Adrenal gland (tissue), 19 donors: ENCODE measurements at places on chromosomes 11 and 22.

- no peak overlapping the region for H3K27ac ChIP-seq
- no peak overlapping the region for H3K4me3 ChIP-seq
- H3K36me3 ChIP-seq: no peaks in the 10 kb centered on the region
- DNase-seq: no peak
- H3K27me3 ChIP-seq: no peaks in the 10 kb centered on the region
These were observed 78.5 kb downstream of the PLEKHA7 start for GRCh38 chr11:16935518-16936302.

GRCh38 chr11:91998481-91998880 lies 226.1 kb upstream of the FAT3 start:
- H3K4me1 ChIP-seq: no peaks in the 10 kb centered on the region
- H3K27ac ChIP-seq: no peak overlapping the region
- no peak overlapping the region for H3K4me3 ChIP-seq
- H3K27me3 ChIP-seq: no peaks in the 10 kb centered on the region

DNA sequence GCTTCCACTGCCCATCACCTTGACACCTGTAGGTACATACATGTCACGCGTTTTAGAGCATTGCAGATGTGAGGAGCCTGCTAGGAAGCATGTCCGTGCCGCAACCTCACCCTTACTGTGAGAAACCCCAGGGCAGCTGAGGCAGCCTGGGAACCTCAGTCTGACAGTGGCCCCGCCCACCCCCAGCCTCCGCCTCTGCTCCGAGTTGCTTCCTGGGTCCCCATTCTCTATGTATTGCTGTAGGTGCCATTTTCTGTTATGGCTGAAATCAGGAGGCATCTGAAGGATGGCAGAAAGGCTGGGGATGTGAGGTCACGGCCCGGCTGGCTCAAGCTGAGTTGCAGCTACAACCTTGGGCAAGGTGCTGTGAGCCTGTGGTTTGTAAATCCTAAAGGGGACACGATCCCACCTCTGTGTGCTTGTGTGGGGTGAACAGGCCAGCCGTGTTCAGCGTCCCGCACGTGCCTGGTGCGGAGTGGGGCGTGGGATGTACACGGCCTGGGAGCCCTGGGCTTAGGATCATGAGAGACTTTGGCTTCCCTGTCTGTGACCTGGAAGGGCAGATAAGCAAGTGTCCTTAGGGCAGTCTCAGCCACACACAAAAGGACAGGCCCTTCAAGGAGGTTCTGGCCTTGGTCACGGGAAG lies 102.7 kb downstream of the PHF21B start:
- H3K4me3 ChIP-seq: no peak overlapping the region
- no peaks in the 10 kb centered on the region for H3K36me3 ChIP-seq
- no peak overlapping the region for H3K27ac ChIP-seq
- H3K4me1 ChIP-seq: no peaks in the 10 kb centered on the region

- H3K4me1 ChIP-seq: no peaks in the 10 kb centered on the region
- H3K27me3 ChIP-seq: no peaks in the 10 kb centered on the region
- no peak overlapping the region for H3K4me3 ChIP-seq
- H3K27ac ChIP-seq: no peak overlapping the region
- no peak for DNase-seq
These were observed 48.2 kb upstream of the SMCO4 start for GRCh38 chr11:93591247-93591898.

GRCh38 chr11:112634551-112634950 lies 326.7 kb upstream of the NCAM1 start:
- no peak overlapping the region for H3K4me3 ChIP-seq
- H3K4me1 ChIP-seq: no peaks in the 10 kb centered on the region
- no peaks in the 10 kb centered on the region for H3K36me3 ChIP-seq
- no peak overlapping the region for H3K27ac ChIP-seq
- DNase-seq: no peak

- H3K4me3 ChIP-seq: no peak overlapping the region
- no peak overlapping the region for H3K27ac ChIP-seq
- no peak for DNase-seq
- no peaks in the 10 kb centered on the region for H3K4me1 ChIP-seq
These were observed 111.9 kb downstream of the MED15 start for GRCh38 chr22:20619045-20619892.
